Right atrium auricular region (tissue), 2 donors: ENCODE measurements at places on chromosomes 2 and 18. TPM values are rescaled to one million over a fixed set of nuclear protein-coding genes. Genes with fewer than 3 reads are reported as not detected.
A peak's percentile ranks its signal among the peaks of the same experiment; 100 is the strongest.

GRCh38 chr18:71238974-71239624 is 950.3 kb downstream of the SOCS6 start:
- no peak overlapping the region for H3K27ac ChIP-seq
- no peak for DNase-seq
- H3K27me3 ChIP-seq: no peaks in the 10 kb centered on the region
- no peak overlapping the region for H3K4me3 ChIP-seq
- no peaks in the 10 kb centered on the region for H3K36me3 ChIP-seq
- H3K4me1 ChIP-seq: no peaks in the 10 kb centered on the region

- no peak overlapping the region for H3K4me3 ChIP-seq
- H3K4me1 ChIP-seq: no peaks in the 10 kb centered on the region
- H3K27ac ChIP-seq: no peak overlapping the region
- no peak for DNase-seq
These were observed 204.6 kb downstream of the RAB3GAP1 start for GRCh38 chr2:135256531-135257260.

- no peak overlapping the region for H3K27ac ChIP-seq
- DNase-seq: no peak
- no peaks in the 10 kb centered on the region for H3K36me3 ChIP-seq
These were observed 415.9 kb downstream of the GRB14 start for GRCh38 chr2:164205347-164205746.

DNA sequence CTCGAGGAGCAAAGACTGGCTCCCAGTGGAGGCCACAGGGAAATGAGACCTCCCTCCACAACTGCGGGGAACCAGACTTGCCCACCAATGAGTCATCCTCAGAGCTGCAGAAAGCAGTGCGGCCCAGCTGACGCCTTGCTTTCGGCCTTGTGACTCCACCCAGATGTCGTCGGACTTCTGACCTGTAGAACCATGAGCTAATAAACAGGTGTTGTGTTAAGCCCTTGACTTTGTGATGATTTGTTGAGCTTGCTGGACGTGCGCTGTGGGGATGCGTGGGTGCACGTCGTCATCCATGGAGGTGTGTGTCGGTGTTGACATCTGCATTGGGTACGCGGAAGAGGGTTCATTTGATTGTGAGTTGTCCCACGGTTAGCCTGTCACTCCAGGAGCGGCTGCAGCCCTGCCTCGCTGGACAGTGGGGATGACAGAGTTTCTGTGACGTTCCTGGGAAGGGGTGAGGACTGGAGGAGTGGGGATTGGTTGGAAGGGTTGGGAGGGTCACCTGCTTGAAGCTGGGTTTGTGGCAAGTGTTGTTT is 154.1 kb downstream of the SH3BP4 start:
- no peak overlapping the region for H3K4me3 ChIP-seq
- no peaks in the 10 kb centered on the region for H3K27me3 ChIP-seq
- no peaks in the 10 kb centered on the region for H3K36me3 ChIP-seq
- H3K27ac ChIP-seq: no peak overlapping the region

PRKAG3 gene
- 0.19 TPM for total RNA-seq

METTL21A gene
- 14.9 TPM for total RNA-seq

DNA sequence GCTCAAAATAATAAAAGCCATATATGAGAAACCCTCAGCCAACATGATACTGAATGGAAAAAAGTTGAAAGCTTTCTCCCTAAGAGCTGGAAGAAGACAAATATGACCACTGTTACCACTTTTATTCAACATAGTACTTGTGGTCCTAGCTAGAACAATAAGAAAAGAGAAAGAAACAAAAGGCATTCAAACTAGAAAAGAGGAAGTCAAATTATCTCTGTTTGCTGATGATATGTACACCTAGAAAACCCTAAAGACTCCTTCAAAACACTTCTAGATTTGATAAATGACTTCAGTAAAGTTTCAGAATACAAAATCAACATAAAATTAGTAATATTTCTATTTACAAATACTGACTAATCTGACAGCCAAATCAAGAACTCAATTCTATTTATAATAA is 328.8 kb upstream of the GCFC2 start:
- H3K27ac ChIP-seq: no peak overlapping the region
- H3K4me1 ChIP-seq: no peaks in the 10 kb centered on the region
- DNase-seq: no peak

MYL1 gene
- total RNA-seq: not detected

FBXO36 gene
- 1.3 TPM for total RNA-seq

DNA sequence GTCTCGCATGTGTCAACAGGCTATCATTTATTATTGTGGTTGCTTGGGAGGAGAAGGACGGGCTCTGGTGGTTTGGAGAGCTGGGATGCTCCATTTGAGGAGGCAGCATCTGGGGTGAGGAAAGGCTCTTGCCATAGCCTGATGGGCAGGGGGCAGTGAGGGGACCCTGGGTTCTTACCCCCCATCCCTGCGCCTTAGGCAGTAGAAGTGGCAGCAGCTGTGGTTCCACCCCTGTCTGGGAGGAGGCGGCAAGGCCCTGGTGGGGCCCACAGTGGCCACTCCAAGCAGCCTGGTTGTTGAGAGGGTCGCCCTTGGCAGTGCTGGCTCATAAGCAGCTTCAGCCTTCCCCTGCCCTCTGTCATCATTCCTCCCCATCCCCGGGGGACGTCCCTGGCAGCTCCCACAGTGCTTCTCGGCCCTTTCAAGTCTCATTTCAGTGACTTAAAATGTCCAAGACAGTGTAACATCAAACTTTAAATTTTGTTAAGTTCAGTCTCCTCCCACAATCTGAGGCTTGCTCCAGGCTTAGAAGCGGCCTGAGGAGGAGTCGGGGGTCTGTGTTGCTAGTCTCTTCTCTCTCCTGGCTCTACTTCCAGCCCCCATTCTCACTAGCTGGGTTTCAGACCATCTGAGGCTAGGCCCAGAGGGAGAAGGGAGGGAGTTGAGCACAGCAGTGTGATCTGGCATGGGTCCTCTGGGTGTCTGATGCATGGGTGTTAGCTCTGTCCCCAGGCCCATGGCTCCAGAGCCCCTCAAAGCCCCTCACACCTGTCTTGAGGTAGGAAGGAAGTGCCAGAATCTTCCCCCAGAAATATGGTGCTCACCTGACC is 34.9 kb upstream of the PTPN4 start:
- no peaks in the 10 kb centered on the region for H3K27me3 ChIP-seq
- H3K4me3 ChIP-seq: no peak overlapping the region
- H3K4me1 ChIP-seq: no peaks in the 10 kb centered on the region
- DNase-seq: no peak

GRCh38 chr18:45687621-45688020 is 36.4 kb upstream of the SLC14A1 start:
- no peak for DNase-seq
- H3K27me3 ChIP-seq: no peaks in the 10 kb centered on the region
- no peaks in the 10 kb centered on the region for H3K4me1 ChIP-seq
- no peak overlapping the region for H3K4me3 ChIP-seq
- H3K36me3 ChIP-seq: no peaks in the 10 kb centered on the region
- no peak overlapping the region for H3K27ac ChIP-seq

GRCh38 chr2:134690629-134691215 is 28.1 kb downstream of the TMEM163 start:
- DNase-seq: no peak
- no peaks in the 10 kb centered on the region for H3K4me1 ChIP-seq
- no peaks in the 10 kb centered on the region for H3K36me3 ChIP-seq
- no peaks in the 10 kb centered on the region for H3K27me3 ChIP-seq
- H3K27ac ChIP-seq: no peak overlapping the region
- no peak overlapping the region for H3K4me3 ChIP-seq

GRCh38 chr2:112627060-112628040 is 18.4 kb upstream of the SLC20A1 start:
- H3K36me3 ChIP-seq: no peaks in the 10 kb centered on the region
- no peaks in the 10 kb centered on the region for H3K4me1 ChIP-seq
- H3K27ac ChIP-seq: peak overlapping the region; percentile 47
- H3K27me3 ChIP-seq: no peaks in the 10 kb centered on the region

DNA sequence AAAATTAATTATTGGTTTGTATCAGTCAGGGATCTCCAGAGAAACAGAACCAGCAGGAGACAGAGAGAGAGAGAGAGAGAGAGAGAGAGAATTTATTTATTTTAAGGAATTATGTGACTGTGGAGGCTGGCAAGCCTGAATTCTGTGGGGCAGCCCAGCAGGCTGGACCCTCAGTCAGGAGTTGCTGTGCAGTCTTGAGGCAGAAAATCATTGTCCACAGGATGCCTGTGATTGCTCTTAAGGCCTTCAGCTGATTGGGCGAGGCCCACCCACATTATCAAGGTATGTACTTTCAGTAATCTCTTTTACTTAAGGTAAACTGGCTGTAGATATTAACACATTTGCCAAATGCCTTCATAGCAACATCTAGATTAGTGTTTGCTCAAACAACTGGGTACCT is 155.3 kb downstream of the SEPTIN10 start:
- no peak for DNase-seq
- H3K27ac ChIP-seq: no peak overlapping the region
- H3K27me3 ChIP-seq: no peaks in the 10 kb centered on the region
- no peaks in the 10 kb centered on the region for H3K4me1 ChIP-seq
- H3K36me3 ChIP-seq: no peaks in the 10 kb centered on the region
- no peak overlapping the region for H3K4me3 ChIP-seq

GRCh38 chr2:30566631-30567030 is 119.6 kb downstream of the LCLAT1 start:
- H3K4me1 ChIP-seq: no peaks in the 10 kb centered on the region
- no peak overlapping the region for H3K4me3 ChIP-seq
- H3K36me3 ChIP-seq: no peaks in the 10 kb centered on the region

GRCh38 chr2:200670313-200670712 is 84.5 kb downstream of the AOX1 start:
- H3K4me1 ChIP-seq: no peaks in the 10 kb centered on the region
- H3K36me3 ChIP-seq: no peaks in the 10 kb centered on the region
- no peaks in the 10 kb centered on the region for H3K27me3 ChIP-seq

DNA sequence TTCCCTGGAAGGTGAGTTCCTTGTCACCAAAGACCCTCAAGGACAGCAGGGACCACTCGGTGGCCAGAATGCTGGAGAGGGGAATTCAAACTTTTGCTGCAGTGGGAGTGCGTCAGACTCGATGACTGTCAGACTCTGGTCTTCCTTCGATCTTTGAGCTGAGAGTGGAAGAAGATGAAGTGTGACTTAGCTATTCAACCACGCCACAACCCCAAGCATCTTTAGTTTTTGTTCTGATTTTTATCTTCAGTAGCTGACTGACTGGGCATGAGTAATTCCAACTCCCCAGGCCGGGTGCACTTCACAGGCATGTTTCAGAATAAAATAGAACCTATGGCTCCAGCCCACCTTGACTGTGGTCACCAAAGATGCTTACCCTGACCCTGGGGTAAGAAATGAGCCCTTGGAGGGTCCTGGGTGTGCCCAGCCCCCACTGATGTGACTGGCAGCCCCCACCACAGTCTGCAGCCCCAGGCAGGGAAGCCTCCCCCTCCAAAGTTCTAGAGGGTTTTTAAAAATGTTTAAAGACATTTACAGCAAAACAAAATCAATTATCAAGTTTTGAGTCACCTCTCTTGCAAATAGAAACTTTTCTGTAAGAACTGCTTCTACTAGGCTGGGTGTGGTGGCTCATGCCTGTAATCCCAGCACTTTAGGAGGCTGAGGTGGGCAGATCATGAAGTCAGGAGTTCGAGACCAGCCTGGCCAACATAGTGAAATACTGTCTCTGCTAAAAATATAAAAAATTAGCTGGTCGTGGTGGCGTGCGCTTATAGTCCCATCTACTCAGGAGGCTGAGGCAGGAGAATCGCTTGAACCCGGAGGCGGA is 24.9 kb upstream of the YWHAQ start:
- H3K4me1 ChIP-seq: no peaks in the 10 kb centered on the region
- no peak for DNase-seq
- H3K27ac ChIP-seq: no peak overlapping the region
- no peak overlapping the region for H3K4me3 ChIP-seq

EVA1A gene
- total RNA-seq: 0.47 TPM

REG3A gene
- not detected for total RNA-seq

- no peak overlapping the region for H3K4me3 ChIP-seq
- H3K27me3 ChIP-seq: no peaks in the 10 kb centered on the region
- DNase-seq: peak; percentile 59
- H3K36me3 ChIP-seq: no peaks in the 10 kb centered on the region
These were observed 15.2 kb downstream of the GNLY start for GRCh38 chr2:85709401-85709811.

GRCh38 chr18:9362869-9363268 is 28.3 kb downstream of the TWSG1 start:
- H3K27me3 ChIP-seq: no peaks in the 10 kb centered on the region
- peaks cover 9% of the 10 kb centered on the region for H3K36me3 ChIP-seq
- no peak overlapping the region for H3K4me3 ChIP-seq
- H3K27ac ChIP-seq: no peak overlapping the region
- H3K4me1 ChIP-seq: no peaks in the 10 kb centered on the region

GRCh38 chr18:24630346-24630880 is 170.0 kb downstream of the HRH4 start:
- no peaks in the 10 kb centered on the region for H3K27me3 ChIP-seq
- H3K4me1 ChIP-seq: peaks cover 49% of the 10 kb centered on the region
- H3K36me3 ChIP-seq: no peaks in the 10 kb centered on the region
- no peak for DNase-seq
- H3K27ac ChIP-seq: peak overlapping the region; percentile 2

- H3K27ac ChIP-seq: no peak overlapping the region
- H3K27me3 ChIP-seq: no peaks in the 10 kb centered on the region
- no peaks in the 10 kb centered on the region for H3K4me1 ChIP-seq
- H3K4me3 ChIP-seq: no peak overlapping the region
- no peaks in the 10 kb centered on the region for H3K36me3 ChIP-seq
These were observed 36.6 kb upstream of the CCNYL1 start for GRCh38 chr2:207674826-207675225.

KLF11 gene
- total RNA-seq: 30.6 TPM

MATN3 gene
- total RNA-seq: not detected

DNA sequence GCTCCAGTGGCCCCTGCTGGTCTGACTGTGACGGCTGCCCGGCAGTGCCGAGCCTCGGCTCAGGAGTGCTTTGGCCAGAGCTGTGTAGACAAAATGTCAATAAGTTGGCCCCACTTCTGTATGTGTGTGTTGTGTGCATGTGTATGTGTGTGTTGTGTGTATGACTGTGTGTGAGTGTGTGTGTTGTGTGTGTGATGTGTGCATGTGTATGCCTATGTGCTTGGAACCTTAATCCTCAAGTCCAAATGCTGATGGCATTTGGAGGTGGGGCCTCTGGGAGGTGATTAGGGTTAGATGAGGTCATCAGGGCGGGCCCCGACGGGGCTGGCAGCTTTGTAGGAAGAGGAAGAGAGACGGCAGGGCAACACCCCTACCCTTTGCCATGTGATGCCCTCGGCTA is 269.0 kb downstream of the DCDC2C start:
- no peak for DNase-seq
- no peak overlapping the region for H3K4me3 ChIP-seq
- no peaks in the 10 kb centered on the region for H3K36me3 ChIP-seq
- no peak overlapping the region for H3K27ac ChIP-seq
- no peaks in the 10 kb centered on the region for H3K27me3 ChIP-seq
- no peaks in the 10 kb centered on the region for H3K4me1 ChIP-seq

- peak overlapping the region; percentile 37 for H3K4me3 ChIP-seq
- H3K36me3 ChIP-seq: no peaks in the 10 kb centered on the region
- no peak for DNase-seq
These were observed 1.7 kb downstream of the EGR4 start for GRCh38 chr2:73291461-73292315.

- H3K27ac ChIP-seq: no peak overlapping the region
- no peak for DNase-seq
- H3K27me3 ChIP-seq: no peaks in the 10 kb centered on the region
- H3K4me3 ChIP-seq: no peak overlapping the region
These were observed 8.3 kb upstream of the ZC3H15 start for GRCh38 chr2:186477790-186478189.
